ENCODE measurements at places on chromosomes 1 and 21.

- DNase-seq = peak; percentile 9
Measured at GRCh38 chr1:182260516-182260915, 131.1 kb downstream of the GLUL start.

- no peak for DNase-seq
Measured at GRCh38 chr1:60069691-60070090, 3.9 kb downstream of the C1orf87 start.

DNA sequence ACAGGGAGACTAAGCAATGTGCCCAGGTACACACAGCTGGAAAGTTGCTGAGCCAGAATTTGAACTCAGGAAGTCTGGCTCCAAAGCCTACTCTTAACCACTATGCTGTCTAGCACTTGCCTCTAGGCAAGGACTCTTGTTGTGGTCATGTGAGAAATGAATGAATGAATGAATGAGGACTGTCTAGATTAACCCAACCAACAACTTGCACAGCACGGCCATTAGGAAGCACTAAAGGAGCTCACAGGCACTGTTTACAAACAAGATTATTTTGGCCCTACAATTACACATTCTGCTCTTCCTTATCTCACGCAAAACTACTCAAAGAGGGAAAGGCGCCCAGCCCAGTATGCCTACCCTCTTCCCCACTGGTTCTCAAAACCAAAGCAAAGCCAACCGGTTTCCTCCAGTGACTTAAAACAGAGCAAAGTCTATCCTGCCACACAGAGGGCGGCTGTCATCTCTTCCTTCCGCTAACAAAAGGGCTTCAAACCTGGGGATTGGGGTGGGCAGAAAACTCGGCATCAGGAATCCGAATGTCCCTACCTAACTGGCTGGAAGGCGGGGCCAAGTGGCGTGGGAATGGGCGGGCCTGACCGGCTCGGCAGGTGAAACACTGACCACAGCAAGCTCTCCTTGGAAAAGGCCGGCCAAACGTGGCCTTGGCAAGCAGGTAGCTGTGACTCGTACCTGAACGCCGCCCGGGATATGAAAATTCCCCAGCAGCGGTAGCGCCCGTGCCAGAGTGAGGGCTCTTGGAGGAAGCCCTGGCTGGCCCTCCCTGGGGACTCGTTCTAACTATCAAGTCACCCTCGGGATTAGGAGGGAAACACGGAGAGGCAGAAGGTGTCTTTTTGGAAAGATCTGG lies 948 bp downstream of the STK40 start:
- peak; percentile 43 for DNase-seq

DNA sequence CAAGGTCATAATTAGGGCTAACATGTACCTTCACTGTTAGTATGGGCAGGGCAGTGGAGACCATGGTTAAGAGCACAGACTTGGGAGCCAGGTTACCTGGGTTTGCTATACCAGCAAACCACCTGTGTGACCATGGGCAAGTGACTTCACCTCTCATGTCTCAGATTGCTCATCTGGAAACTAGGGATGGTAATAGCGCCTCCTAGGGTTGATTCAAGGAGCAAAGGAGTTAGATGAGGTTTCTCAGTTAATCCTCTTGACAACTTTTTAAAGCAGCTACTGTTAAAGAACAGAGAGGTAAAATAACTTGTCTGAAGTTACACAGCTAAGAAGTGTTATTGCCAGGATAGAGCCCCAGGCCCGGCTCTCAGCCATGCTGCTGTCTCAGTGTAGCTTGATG lies 790 bp upstream of the MATN1 start:
- no peak for DNase-seq

DNA sequence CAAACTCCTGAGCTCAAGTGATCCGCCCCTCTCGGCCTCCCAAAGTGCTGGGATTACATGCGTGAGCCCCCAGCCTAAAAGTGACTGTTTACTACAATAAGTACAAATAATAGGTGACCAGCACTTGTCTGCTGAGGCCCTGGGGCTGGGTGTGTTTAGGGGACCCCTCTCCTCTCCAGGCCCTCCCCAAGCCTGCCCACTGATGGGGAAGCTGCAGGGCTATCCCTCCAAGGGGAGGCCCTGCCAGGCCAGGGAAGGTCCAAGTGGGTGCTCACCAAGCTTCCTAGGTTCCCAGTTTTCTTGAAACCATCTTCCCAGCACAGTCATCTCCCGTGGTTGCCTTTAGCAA lies 60.7 kb downstream of the H3-3A start:
- DNase-seq = no peak

DNA sequence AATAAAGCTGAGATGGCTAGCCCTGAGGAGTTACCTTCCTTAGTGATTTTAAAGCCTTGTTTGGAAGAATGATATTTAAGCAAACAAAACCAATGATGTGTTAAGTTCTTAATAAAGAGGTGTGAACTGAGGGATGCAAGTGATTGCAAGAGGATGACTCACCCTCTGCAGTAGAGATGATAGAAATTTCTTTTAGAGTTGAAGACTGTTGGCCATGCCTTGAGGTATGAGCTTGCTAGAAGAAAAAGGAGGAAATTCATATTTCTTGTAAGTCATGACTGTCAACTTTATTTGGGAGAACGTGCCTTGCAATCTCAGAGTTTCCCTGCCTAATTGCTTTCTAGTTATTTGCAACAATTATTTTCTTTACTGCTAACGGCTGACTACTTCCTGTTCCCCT lies 94.7 kb downstream of the PLA2G4A start:
- DNase-seq = no peak

GRCh38 chr1:15304708-15305467 lies 57.9 kb downstream of the FHAD1 start:
- peak; percentile 26 for DNase-seq

- no peak for DNase-seq
Measured at GRCh38 chr1:37701051-37701450, 8.7 kb downstream of the CDCA8 start.

- no peak for DNase-seq
Measured at GRCh38 chr1:184052194-184052559, 647 bp downstream of the TSEN15 start.

GRCh38 chr1:41357451-41358101 lies 3.7 kb upstream of the FOXO6 start:
- no peak for DNase-seq

GRCh38 chr1:67053535-67053784 lies 488 bp downstream of the SLC35D1 start:
- DNase-seq = no peak

- DNase-seq = no peak
Measured at GRCh38 chr1:66984491-66984890, 59.7 kb downstream of the MIER1 start.

DNA sequence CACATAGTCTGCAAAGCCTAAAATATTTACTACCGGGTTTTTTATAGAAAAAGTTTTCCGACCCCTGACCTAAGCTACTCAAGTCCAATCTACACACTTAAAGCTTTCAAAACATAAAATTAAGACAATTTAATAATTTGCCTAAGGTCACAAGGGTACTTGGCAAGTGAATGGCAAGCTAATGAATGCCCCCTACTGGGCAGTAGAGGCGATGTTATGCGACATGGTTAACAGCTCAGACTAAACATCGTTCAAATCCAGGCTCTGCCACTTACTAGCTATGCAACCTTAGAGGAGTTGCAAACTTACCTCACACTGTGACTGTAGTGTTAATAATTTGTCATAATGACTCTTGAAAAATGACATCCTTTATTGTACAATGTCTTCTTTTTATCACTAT lies 317.2 kb upstream of the NFIA start:
- DNase-seq = peak; percentile 47

GRCh38 chr1:64839732-64840405 lies 95.0 kb downstream of the RAVER2 start:
- no peak for DNase-seq

- DNase-seq = no peak
Measured at GRCh38 chr1:11031624-11032262, 15.3 kb downstream of the MASP2 start.

DNA sequence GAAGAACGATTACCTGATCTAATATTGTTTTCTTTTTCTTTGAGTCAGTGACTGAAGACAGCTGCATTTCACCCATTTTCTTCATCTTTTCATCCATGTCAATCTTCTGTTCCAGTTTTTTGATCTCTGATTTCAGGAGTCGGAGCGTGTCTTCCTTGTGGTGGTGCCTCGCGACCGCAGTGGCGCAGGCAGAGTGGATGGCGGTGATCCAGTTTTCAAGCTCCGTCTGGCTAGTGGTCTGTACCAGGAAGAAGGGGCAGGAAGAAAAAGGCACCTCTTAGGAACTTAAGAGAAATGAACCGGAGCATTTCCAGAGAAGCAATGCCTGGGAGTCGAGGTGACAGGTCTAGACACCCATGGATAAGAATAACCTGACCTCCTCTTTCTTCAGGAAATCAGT lies 118.3 kb downstream of the TIAM1 start:
- DNase-seq = no peak

- peak; percentile 34 for DNase-seq
Measured at GRCh38 chr1:200143347-200143746, 115.8 kb downstream of the NR5A2 start.

DNA sequence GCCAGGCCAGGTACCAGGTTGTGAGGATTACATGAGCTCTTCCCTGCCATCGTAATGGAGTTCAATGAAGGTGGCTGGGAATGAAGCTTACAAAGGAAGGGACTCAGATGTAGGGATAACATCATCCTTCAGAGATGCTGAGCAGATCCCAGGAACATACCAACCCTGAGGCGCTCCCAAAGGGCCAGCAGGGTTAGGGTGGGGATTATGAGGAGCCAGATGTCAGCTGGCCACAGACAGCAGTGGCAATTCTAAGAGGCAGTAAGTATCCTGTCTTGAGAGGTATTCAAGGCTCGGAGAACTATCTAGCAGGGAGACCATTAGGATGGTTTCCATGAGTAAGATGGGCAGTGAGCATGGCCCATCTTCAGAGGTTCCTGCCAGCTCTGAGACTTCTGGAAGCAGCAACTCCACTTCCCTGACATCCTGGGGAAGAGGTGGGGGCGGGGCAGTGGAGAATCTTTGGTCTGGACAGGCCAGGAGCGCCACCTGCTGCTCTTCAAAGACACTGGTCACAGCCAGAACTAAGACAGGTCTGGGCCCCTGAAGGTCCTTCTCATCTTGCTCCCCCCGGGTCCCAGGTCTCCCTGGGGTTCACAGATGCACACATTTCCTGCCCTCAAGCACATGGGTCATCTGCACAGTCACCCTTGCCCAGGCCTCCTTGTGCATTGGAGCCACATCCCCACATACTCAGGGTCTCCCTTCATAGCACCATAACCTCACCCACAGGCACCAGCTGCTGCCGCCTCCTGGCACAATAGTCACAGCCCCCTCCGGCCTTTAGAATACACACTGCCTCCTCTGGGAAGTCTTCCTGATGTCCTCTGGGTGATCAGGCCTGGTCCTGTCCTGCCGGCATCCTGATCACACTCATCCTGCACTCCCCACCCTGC lies 2.7 kb upstream of the SDC3 start:
- DNase-seq = peak; percentile 66

- no peak for DNase-seq
Measured at GRCh38 chr21:37658121-37658816, 258.0 kb downstream of the KCNJ6 start.

GRCh38 chr21:18411565-18411964 lies 8.0 kb upstream of the TMPRSS15 start:
- no peak for DNase-seq

DNA sequence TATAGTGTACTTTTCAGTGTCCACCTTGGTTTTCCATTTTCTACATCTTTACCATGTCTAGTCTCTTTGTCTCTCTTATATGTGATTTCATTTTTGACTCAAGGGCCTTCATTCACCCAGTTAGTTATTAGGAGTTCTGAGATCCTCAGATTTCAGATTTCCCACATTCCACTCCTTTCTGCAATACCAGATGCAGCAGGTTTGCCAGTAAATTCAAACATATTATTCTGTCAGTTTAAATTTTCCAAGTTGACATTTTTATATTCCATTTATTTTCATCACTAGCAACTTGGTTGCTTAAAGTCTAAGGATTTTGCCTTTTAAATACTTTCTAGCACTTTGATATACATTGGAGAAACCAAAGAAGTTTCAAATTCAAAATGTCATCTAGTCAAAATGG lies 42.4 kb downstream of the ABL2 start:
- DNase-seq = no peak

DNA sequence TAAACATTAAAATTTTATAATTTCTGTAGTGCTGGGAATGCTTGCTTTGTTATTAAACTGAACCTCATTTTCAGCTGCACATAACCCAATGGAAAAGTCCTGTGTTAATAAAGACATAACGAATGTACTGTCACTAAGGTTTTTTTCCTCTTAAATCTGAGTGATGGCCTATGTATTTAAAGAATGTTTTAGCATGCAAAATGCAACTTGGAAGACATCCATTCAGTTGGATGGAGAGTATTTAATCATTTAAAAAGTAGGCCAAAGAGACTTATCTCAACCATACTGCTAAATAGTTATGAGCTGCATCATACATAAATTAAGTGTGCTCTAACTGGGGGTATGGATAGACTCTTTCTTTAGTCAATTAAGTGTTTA lies 48.5 kb downstream of the RWDD3 start:
- DNase-seq = no peak

- DNase-seq = no peak
Measured at GRCh38 chr1:220325306-220325995, 53.2 kb upstream of the RAB3GAP2 start.

DNA sequence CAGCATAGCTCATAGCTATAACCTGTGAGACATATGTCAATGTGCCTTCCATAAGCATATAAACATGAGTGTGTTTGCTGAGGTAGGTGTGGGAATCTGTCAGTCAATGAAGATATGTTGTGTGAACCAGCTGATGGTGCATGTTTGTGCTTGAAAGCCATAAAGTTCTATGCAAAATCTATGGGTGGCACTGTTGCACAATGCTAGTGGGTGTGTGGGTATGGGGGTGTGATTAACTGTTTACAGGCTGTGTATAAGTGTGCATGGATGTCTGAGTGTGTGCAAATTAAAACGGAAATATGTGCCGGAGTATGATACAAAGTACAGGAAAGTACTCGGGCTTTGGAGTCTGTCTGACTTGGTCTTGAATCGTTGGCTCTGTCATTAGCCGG lies 1.0 kb upstream of the ATP2B4 start:
- DNase-seq = peak; percentile 65

GRCh38 chr1:164784960-164785359 lies 226.0 kb downstream of the PBX1 start:
- no peak for DNase-seq

DNA sequence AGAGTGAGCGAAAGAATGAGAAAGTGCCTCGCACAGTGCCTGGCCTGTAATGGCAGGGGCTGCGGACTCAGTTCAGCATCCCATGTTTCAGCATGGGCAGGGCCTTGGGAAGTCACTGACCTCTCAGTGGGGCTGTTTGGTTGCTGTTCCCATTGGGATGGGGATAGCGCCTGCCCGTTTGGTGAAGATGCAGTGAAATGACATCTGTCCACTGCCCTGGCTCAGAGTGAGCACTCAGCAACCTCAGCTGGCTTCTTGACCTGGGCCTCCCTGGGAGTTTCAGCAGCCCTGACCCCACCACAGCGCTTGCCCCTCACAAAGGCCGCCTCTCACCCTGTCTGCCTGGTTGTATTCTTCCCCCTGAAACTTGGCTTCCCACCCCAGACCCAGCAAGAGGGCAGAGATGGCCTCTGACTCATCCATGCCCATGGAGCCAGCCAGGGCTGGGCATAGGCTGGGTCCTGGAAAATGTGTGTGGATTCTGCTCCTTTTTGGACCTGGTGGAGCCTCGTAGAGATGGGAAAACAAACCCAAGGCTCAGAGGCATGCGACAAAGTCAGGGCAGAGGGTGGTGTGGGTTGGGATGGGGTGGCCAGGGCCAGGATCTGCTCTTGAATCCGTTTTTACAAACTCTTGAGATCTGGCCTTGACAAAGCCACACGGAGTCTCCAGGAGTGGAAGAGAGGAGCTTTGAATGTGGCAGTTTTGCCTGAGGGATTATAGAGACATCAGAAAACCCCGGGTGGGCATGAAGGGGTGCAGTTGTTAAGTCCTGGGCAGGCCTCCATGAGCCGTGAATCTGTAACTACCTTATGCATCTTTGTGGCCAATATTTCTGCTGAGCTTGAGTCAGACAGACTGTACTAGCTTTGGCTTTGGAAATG lies 1.2 kb downstream of the XKR8 start:
- no peak for DNase-seq

Measured in AML-193 (cell line).